ENCODE measurements at places on chromosomes 16 and 17.

DNA sequence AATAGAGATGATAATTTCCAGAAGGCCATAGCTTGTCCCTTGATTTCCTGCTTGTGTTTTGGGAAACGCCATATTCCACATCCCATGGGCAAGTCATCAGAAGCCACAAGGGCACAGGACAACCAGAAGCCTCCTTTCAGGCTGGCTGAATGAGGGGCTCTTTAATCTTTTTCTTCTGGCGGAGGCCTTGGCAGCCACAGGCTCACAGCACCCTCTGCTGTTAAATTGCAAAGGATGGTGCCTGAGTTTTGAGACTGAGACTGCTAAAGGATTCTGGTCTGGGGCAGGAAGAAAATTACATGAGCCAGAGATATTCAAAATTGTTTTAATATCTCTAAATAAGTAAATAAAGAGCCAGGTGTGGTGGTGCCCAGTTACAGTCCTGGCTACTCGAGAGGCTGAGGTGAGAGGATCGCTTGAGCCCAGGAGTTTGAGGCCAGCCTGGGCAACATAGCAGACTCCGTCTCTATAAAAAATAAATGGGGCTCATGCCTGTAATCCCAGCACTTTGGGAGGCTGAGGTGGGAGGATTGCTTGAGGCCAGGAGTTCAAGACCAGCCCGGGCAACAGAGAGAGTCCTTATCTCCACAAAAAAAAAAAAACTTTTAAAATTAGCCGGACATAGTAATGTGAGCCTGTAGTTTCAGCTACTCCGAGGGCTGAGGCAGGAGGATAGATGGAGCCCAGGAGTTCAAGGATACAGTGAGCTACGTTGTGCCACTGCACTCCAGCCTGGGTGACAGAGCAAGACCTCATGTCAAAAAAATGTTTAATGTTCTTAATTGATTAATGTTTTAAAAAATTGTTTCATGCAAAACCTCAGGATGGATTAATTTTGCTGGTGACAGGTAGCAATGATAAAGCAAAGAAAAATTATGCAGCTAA is 26.3 kb downstream of the AARSD1 start:
- DNase-seq, result peak; percentile 35

GRCh38 chr17:52170963-52171572 is 12.6 kb upstream of the CA10 start:
- no peak for DNase-seq

DNA sequence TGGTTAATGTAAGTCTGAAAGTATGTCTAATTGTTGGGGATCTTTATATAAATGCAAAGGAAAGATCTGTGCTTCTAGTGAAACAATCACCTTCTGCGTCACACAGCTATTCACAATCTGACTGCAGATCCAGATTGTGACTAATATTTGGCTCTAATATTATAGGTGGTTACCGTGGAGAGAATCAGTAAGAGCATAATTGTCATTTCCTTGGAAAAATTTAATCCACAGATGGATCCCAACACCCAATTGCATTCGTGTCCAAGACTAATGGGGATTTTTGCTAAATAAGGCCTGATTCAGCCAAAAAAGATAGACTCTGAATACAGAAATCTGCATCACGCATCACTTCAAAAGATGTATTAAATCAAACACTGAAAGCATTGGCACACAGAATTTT is 2.7 kb upstream of the KCNJ2 start:
- no peak for DNase-seq

DNA sequence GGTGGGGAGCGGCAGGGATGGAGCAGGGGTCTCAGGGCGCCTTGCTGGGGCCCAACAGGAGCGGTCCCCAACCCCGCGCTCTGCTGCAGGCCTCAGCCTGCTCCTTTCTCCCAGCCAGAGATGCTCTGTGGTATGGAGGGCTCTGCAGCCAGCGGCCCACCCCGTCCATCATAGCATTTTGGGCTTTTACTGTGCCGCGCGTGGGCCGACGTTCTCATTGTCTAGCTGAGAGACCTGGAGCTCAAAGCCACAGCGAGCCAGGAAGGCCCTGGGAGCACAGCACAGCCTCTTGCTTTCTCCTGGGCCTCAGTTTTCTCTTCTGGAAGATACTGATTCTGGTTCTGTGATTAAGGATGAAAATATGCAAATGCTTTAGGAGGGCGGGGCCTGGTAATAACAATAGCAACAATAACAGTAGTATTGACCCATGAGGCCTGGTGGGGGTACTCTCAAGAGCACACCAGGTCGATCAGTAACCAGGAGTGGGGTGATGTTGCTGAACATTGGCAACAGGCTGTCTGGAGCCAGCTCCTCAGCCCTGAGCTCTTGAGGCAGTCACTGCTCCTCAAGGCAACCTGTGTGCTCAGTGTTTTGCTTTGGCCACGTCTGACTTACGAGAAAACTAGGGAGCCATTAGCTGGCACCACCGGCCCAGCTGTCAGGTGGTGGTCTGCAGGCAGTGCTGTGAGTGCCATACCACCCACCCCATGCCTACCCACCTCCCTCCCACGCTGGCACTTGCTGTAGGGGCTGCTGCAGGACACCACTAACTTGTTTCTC is 1.1 kb upstream of the RASD1 start:
- no peak for DNase-seq

DNA sequence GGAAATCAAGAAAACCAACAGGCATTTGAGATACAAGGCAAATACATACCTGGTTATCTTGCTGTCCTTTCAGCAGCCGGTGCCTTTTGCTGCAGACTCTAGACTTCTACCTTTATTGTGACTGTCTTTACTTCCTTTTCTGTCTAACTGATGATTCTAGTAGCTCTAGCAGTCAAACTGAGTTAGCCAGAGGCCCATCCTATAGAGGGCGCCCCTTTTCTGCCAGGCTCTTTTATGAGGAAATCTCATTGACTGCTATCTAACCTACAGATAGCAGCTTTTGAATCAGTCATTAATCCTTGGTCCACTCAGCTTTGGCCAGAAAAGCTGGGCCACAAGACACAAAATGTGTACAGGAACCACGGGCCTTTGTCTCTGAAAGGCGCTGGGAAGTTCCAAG is 87.5 kb upstream of the WSB1 start:
- peak; percentile 59 for DNase-seq

DNA sequence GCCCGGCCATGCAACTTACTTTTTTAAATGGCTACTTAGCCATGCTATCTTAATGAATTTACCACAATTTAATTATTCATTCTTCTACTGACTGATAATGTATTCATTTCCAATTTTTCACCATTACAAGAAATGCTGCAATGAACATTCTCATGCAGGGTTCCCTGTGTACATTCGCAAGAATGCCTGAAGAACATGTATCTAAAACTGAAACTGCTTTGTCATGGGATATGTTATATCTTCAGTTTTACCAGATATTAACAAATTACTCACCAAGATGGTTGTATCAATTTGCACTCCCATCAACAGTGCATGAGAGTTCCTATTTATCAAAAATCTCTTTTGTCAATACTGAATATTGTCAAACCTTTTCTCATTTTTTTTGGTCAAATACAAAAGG is 100.8 kb downstream of the SLC39A11 start:
- DNase-seq, result peak; percentile 70

- no peak for DNase-seq
Measured at GRCh38 chr17:72715906-72716572, 376.4 kb downstream of the SLC39A11 start.

DNA sequence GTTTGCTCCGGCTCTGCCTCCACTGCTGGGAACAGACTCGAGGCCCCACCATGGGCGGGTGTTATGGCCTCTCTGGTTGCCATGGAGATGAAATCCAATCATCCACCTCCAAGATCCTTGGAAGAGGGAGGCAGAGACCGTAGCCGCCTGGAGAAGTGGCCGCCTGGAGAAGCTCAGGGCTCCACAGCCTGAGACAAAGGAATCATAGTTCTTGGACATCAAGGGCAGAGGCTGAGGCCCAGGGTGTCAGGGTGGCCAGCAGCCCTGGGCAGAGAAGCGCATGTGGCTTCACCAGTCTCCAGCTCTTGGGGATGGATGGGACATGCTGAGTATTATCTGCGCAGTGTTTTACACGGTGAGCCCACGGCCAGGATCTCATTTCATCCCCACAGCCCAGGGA is 36.2 kb downstream of the ABR start:
- DNase-seq, result no peak

GRCh38 chr16:28879261-28879840 is 1.1 kb downstream of the ATP2A1 start:
- DNase-seq, result no peak

DNA sequence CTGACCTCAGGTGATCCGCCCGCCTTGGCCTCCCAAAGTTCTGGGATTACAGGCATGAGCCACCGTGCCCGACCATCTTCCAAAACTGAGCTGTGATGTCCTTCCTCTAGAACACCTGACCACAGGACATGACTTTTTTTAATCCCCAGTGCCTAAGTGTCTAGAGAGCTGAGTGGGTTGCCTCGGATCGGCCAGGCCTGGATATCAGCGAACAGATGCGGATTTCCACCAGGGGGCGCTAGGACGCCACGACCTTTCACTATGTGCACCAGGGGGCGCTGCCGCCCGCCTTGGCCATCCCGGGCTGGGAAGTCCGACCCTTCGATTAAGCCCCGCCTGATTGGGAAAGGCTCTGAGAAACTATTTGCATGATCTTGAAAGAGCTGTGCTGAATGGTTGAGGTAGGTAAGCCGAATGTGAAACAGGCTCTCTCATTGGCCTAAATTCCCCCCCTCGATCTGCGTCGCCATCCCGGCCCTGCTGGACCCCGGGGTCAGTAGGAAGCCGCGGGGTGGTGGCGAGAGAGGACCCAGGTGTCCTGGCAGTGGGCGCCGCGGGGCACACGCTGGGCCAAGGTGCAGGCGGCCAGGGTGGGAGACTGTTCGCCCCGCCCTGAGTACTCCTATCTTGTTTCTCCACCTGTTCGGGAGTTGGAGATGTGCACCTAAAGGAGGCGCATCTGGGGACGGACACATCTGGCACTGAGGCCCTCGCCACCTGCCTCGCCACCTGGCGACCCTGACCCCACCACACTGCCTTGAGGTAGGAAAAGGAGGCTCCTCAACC is at the start of gene ACBD4:
Gene ACBD4 (plus strand): TSS at position 496 of the 786 bp plus-strand sequence. CDS start 458 bp downstream, outside the sequence.
- DNase-seq, result peak; percentile 98

- DNase-seq, result no peak
Measured at GRCh38 chr17:70780031-70780430, 610.7 kb downstream of the KCNJ2 start.

DNA sequence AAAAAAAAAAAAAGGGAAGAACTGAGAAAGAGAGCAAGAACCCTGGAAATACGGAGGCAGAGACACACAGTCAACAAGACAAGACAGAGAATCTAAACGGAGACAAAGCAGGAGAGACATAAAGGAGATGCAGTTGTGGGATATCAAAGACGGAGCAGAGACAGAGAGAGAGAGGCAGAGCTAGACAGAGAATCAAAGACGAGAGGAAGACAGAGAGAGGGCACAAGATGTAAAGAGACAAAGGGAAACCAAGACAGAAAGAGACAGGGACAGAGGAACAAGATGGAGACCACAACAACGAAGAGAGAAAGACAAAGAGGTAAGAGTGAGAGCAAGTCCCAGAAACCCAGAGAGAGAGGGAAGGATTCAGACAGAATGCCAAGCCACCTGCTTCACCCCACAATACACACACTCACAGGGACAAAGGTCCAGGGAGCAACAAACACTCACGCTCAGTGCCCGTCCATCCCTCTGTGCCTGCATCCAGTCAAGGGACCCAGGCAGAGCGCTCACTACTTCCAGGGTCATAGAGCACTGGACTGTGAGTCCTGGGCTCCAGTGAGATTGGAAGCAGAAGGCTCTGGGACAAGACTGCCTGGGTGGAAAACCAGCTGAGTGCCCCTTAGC is 88.9 kb downstream of the C16orf78 start:
- DNase-seq, result no peak

DNA sequence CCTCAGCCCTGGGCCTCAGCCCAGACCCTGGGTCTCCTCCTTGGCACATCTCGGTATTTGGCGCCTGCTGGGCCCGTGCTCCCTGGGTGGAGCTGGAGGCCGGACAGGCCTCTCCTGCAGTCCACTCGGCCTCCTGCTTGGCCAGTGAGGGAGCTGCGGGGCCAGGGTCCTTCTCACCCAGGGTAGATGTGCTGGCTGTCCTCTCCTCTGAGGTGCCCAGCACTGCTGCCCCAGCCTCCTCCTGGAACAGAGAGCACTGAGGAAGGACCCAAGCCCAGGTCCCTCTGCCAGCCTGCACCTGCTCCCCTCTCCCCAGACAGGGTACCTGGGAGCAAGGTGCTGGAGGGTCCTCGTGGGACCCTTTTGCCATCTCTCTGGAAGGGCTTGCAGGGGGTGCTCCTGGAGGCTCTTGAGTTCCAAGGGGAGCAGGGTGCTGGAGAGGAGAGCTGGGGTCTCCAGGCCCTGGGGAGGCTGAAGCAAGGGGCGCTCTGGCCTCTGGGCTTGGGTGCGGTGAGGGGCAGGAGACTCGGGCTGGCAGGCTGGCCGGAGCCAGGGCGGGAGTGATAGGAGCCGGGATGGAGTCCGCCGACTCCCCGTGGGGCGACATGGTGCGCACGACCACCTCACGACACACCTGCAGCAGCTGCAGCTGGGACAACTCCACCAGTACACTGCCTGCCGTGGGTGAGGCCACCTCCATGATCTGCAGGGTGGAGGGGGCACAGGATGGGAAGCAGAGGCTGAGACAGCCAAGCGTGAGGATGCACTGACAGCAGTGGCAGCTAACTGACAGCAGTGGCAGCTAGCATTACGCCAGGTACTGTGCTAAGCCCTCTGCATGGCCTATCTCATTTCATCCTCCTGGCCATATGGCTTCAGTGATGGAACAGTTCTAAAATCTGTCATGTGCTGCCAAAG is 17.8 kb downstream of the TSPOAP1 start:
- DNase-seq, result no peak
